ENCODE measurements at places on chromosomes 16 and 17.

- no peak for DNase-seq
Observed at GRCh38 chr17:28394337-28395116, 11.5 kb downstream of the SLC46A1 start.

DNA sequence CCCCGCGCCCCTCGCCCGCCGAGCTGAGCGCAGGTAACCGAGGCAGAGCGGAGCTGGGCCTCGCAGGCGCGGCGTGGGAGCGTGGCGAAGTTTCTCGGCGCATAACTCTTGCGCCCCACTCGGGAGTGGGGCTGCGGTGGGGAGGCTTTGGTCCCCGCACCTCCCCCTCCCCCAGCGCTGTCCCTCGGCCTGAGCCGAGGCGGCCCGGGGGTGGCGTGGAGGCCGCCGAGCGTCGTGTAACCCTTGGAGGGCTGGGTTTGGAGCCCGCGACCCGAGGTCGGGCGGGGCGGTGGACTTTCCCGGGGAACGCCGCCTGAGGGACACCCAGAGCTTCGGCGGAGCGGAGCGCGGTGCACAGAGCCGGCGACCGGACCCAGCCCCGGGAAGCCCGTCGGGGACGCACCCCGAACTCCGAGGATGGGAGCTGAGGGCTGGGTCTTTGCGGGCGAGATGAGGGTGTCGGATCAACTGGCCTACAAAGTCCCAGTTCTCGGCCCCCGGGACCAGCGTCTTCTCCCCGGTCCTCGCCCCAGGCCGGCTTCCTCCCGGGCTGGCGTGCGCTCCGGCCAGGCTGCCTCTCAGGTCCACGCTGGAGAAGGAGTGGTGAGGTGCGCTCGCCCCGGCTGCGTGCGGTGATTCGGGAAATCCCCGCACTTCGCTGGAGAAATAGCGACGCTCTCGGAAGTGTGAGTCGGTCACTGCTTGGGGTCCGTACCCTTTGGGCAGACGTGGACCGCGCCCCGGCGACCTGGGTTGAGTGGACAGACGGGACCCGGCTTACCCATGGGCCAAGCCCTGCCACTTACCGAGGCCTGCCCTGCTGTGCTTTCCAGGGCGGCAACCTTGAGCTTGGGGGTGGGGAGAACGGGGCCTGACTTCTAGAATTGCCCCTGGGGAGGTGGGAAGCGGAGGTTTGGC is 168.4 kb downstream of the RAB11FIP4 start:
- DNase-seq, result no peak

DNA sequence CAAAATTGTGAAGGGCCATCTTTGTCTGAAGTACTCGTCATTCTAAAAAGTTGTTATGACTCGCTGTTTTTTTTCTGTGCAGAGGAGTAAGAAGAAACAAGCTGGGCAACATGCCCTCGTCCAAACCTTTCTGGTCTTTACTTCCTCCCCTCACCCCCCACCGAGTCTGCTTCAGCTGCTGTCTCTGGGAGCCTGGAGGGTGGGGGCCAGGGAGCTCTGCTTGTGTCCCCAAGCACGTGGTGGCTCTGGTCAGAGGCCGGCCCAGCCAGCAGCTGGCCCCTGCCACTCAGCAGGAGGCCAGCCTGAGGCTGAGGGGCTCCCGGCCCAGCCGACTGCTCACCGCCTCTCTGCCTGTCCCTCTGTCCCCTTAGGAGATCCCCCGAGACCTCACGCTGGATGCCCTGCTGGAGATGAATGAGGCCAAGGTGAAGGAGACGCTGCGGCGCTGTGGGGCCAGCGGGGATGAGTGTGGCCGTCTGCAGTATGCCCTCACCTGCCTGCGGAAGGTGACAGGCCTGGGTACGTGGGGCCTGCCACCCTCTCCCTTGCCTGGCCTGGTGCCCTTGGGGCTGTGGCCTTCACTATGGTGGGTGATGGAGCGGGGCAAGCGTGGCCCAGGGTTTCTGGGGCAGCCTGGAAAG is 53.7 kb upstream of the LGALS9 start:
- DNase-seq, result peak; percentile 56

DNA sequence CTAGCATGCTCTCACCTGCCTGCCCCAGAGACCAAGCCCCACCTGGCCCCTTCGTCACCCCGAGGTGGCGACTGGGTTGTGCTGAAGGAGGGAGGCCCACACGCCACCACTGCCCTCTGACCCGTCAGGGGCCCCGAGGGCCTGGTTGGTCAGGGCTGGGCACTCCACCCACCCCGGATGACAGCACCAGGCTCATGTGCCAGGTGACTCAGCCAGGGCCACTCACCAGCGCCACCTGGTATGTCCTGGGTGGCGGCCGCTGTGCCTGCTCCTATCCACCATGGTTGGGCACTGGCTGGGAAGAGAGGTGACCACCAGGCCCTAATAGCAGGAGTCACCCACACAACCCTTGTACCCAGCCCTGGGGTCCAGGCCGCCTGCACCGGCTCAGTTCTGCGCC is 68.9 kb downstream of the JPH3 start:
- DNase-seq, result no peak

GRCh38 chr16:5851393-5851982 is 753.9 kb upstream of the EEF2KMT start:
- peak; percentile 1 for DNase-seq

GRCh38 chr17:4895657-4896331 is 3.5 kb upstream of the C17orf107 start:
- no peak for DNase-seq

GRCh38 chr17:2396192-2396567 is 4.7 kb downstream of the MNT start:
- no peak for DNase-seq

GRCh38 chr17:81684442-81684911 is 666 bp downstream of the HGS start:
- no peak for DNase-seq

DNA sequence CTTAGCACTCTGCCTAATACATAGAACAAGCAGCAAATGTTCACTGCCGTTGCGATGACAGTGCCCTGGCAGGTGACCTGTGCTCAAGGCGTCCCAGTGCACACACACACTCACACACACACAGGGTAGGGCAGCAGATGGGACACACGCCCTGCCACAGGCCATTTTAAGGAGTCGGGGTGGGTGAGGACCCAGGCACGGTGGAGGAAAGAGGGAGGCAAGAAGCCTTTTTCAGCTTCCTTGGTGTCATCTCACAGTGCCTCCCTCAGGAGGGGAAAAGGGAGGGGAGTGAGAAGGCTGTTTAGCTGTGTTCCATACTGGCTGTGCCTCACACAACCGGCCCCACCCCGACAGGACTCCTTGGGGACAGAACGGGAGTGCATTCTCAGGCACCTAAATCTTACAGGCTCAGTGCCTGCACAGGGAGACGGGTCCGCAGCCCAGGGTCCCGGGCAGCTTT is 1.5 kb downstream of the PITPNM3 start:
- no peak for DNase-seq

DNA sequence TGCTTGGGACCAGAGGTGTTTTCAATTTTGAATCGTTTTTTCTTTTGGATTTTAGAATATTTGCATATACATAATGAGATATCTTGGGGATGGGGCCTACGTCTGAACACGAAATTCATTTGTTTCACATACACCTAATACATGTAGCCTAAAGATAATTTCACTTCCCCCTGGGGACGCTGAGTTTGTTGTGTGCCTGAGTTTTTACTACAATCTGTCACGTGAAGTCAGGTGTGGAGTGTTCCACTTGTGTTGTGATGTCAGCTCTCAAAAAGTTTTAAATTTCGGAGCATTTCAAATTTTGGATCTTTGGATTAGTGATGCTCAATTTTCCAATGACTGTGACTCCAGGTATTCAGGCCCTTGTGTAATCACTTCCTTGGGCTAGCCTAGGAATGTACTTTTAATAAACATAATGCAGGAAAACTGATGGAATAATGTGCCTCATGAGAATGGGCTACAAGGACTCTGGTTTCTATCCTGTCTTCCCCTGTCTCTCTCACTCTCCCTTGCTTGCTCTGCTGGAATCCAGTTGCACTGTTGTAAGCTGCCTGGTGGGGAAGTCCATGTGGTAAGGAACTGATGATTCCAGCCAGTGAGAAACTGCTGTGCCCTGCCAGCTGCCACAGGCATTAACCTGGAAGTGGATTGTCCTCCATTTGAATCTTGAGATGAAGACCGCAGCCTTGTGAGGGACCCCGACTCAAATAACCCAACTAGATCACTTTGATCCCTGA is 403.8 kb downstream of the SHISA9 start:
- DNase-seq, result no peak

DNA sequence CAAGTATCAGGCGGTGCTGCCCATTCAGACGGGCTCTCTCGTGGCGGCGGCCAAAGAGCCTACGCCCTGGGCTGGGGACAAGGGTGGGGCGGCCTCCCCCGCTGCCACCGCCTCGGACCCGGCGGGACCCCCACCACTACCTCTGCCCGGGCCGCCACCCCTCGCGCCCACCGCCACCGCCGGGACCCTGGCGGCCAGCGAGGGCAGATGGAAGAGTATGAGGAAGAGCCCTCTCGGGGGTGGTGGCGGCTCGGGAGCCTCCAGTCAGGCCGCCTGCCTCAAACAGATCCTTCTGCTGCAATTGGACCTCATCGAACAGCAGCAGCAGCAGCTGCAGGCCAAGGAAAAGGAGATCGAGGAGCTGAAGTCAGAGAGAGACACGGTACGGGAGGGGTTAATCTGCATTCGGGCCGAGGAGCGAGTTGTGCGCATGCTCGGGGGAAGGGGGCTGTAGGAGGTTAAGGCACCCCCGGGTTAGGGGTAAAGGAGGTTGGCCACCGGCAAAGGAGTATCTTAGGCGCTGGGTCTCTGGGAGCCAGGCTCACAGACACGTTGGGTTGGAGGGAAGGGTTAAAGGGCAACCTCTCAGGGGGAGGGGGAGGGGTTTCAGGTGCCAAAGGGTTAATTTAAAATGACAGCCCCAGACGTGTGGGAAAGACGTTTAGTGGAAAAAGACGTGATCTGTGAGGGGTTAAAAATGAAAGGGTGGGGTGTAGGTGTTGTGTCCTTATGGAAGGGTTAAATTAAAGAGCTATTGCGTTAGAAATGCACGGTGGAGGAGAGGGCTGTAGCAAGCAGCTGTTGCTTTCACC is 1.4 kb downstream of the MSL1 start:
- peak; percentile 76 for DNase-seq

DNA sequence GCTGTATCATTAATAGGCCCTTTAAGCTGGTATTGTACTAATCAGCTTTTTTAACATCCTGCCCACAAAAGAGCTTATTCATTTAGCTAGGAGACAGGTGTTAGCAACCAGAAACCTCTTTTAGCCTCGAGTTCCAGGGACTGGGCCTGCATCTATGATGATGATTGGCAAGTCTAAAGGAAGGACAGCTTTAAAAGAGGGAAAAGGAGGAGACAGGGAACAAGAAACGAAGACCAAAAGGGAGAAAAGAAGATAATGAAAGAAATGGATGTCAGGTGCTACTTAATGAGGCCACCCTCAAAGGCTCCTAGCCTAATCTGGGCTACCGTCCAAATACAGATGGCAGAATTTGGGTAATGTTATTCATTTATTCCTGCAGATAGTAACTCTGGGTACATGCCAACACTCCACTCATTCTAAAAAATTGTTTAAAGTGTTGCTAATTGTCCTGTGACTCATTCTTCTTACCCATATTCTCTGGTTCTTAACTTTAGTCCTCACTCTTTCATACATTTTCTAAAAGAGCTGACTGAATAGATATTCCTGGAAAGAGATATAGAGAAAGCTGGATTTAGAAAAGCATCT is 18.7 kb upstream of the RFFL start:
- no peak for DNase-seq

DNA sequence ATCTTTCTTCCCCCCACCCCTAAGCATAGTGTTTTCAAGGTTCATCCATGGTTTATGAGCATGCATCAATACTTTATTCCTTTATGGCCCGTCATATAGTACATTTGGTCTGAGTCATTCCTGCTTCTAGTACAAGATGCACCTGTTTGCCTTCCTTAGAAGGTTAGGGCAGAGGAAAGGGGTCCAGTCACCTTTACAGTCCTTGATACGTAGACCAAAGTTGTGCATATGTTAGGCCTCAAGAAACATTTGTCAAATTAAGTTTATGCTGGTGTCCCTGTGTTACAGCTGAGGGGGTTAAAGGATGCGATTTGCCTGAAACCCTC is 1.4 kb downstream of the CYB5D2 start:
- DNase-seq, result no peak

DNA sequence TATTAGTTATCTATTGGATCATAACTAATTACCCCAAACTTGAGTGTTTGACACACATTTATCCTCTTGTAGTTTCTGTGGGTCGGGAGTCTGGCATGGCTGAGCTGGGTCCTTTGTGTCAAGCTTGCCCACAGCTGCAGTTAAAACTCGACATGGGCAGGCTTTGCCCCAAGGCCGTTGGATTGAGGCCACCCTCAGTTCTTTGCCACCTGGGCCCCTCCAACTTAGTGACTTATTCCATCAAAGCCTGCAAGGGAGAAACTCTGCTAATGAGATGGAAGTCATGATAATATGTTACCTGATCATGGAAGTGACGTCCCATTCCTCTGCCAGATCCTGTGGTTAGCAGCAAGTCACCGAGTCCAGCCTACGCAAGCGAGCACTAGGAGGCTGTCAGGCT is 17.2 kb downstream of the TBCD start:
- DNase-seq, result no peak

DNA sequence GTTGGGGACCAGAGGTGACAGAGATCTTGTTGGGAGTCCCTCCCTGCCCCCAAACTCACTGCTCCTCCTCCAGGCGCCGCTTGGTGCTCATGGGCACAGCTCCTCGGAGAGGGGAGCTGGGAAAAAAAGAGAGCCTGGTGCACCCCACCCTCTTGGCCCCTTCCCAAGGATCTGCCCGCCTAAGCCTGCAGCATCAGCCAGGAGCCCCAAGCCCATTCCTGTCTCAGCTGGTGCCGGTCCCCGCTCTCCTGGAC is 400 bp downstream of the HCFC1R1 start:
- DNase-seq, result no peak

GRCh38 chr17:38604479-38605403 is 1.0 kb downstream of the SRCIN1 start:
- peak; percentile 62 for DNase-seq

- no peak for DNase-seq
Observed at GRCh38 chr17:27318633-27319032, 24.7 kb downstream of the WSB1 start.

DNA sequence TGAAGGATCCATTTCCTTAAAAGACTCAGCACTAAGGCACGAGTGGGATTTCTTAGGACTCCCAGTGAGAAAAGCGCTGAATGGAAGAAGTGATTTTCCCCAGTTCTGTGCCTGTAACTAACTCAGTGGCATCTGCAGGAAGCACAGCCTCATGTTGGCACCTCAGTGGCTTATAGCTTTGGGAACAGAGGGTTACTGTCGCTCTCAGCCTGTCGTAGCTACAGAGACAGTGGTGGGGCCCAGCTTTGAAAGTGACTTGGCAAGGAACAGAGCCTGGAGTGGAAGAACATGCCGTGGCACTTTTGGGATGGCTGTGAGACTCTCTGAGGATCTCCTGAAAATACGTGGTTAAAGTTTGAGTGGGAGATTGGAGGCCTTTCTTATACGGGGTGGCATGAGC is 242.4 kb upstream of the MYOCD start:
- DNase-seq, result no peak
